ENCODE measurements at places on chromosomes 6 and 20.

- no peak for DNase-seq
These were observed 6.9 kb upstream of the MANBAL start for GRCh38 chr20:37282556-37282955.

DNA sequence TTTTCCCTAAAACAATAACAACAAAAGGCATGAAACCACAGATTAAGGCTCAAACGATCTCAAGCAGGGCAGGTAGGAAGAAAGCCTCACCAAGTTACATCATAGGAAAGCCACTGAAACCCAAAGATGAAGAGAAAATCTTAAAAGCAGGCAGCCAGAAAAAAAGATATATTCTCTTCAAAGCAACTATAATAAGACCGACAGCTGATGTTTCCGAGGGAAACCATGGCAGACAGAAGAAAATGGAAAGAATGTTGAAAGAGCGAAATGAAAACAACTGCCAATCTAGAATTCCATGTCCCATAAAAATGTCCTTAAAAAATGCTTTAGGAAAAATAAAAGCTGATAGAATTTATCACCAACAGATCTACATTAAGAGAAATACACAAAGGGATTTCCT, 161.5 kb upstream of the THBS2 start:
- DNase-seq = no peak

GRCh38 chr6:81166770-81167169, 585.7 kb downstream of the TENT5A start:
- DNase-seq = no peak

DNA sequence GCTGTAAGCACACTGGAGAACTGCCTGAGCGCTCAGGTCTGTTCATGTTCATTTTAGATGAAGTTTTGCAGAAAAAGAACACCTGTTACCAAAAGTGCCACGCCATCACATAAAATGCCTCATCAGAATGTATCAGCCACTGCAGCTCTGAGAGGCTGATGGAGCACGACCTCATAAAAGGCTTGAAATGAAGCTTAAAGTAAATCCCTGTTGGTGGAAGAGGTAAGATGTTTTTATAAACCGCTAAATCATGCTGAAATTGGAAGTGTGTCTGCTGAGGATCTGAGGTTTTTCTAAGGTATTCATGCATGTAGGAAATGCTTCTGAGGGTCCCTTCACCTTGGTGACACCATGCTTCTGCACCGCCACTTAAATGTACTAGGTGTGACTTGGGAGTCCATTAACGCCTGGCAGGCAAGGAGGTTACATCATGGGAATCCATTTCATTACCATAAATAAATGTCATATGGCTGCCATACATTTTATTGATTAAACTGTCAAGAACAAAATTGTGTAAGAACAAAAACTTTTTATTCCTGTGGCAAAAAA, 363.1 kb upstream of the AGPAT4 start:
- DNase-seq = no peak

DNA sequence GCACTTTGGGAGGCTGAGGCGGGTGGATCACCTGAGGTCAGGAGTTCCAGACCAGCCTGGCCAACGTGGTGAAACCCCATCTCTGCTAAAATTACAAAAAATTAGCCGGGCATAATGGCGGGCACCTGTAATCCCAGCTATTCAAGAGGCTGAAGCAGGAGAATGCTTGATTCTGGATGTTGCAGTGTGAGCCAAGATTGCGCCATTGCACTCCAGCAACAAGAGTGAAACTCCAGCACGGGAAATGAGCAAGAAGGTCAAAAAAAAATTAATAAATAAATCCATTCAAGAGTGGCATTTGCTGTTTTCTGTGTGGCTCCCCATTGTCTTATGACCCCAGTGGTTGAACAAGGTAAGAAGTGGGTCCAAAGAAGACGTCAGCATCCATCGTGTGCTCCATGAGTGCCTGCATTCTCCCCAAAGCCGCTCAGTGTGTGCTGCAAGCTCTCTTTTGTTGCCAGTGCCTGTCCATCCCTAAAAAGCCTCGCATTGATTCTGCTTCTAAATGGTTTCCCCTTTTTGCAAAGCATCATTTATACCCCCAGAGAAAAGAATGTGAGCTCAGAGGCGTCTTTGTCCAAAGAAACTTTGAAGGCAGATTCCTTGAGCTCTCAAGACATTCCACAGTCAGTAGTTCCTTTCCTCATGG, 38.8 kb upstream of the MAP3K4 start:
- no peak for DNase-seq

- DNase-seq = no peak
These were observed 32.5 kb upstream of the TMEM244 start for GRCh38 chr6:129893640-129894039.

- no peak for DNase-seq
These were observed 42.8 kb downstream of the CDC5L start for GRCh38 chr6:44430326-44430725.

DNA sequence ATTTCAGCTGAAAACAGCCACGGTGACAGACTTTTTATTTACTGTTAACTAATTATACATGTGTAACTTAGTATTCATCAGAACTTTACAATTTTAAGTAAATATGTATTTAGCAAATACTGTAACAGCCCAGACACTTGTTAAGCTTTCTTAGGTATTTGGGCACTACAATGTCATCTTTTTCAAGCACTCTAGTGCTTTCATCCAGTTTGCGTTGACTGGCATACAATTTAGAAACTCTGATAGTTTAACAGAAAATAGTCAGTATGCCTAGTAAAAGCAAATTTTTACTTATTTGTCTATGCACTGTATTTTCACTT, 10.6 kb downstream of the RBM39 start:
- DNase-seq = no peak

- no peak for DNase-seq
These were observed 157.3 kb downstream of the BACH2 start for GRCh38 chr6:90139272-90139817.

- DNase-seq = no peak
These were observed 1.5 kb downstream of the TREM2 start for GRCh38 chr6:41161380-41161779.

DNA sequence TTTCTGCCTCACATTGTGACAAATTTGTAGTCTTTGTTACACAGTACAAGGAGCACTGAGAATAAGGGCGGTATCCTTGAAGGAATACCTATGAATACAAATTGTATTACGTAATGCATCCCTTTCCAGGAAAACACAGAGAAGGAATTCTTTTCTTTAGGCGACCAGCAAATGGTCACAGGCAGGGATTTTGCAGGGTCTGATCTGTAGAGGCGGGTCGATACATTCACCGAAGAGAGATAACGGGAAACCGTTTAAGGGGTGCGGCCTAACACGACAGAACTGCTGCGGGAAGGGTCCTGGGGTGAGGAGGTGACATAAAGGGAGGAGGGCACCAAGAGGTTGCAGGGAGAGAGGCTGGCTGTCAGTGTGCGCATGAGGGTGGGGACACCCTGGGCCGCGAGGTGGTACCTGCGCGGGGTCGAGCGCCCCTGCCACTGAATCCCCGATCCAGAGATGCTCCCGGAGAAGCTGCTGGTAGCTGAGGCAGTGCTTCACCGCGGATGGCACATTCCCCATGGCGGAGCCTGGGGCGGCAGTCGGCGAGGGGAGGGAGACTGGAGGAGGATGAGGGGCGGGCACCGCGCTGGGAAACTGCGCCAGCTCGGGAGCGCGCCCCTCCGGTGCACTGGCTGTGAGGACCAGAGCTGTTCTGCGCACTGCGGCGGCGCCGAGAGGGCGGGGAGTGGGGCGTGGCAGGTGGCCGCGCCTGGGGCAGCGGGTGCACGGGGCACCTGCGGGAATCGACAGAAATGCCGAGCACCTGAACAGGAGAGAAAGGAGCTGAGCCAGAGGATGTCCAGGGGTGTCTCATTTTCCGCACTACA, at the start of gene HMGCLL1:
Gene HMGCLL1, minus strand, starts transcription at position 656 of the 827 bp plus-strand sequence. Its CDS starts 137 bp downstream, at position 519.
- no peak for DNase-seq

GRCh38 chr6:138107752-138108592, 753 bp upstream of the PERP start:
- DNase-seq = no peak

GRCh38 chr6:137799950-137800568, 67.0 kb upstream of the TNFAIP3 start:
- no peak for DNase-seq

DNA sequence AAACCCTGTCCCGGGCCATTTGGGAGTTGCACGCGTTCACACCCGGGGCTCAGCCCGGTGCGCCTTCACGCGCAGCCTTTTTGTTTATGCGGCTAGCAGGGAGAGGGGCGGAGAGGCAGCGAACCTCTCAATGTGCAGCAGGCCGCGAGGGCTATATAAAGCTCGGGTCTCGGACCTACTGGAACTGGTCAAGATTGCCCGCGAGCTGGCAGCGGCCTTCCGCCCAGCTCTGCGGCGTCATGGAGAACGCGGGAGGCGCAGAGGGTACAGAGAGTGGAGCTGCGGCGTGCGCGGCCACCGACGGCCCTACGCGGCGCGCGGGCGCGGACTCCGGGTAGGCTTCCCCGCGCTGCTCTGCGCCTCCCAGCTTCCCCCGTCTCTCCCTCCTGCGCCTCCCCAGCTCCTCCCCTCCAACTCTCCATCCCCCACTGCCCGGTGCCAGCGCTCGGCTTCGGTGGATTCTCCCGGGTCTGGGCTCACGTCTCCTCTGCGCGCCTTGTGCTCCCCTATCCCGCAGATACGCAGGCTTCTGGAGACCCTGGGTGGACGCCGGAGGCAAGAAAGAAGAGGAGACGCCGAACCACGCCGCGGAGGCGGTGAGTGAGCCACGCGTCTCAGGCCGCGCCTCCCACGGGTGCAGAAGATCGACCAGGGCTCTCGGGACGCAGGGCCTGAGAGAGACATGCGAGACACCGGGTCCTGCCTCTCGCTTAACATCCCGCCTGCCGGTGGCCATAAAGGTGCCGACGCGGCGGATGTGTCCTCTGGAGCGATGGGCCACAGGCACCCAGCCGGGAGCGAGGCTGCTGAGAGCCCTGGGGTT, at the start of gene RIPPLY2:
Gene RIPPLY2, plus strand, starts transcription at position 183 of the 823 bp plus-strand sequence. Its CDS starts 57 bp downstream, at position 240.
- DNase-seq = no peak

GRCh38 chr6:15400572-15401004, 154.7 kb downstream of the JARID2 start:
- DNase-seq = no peak

- DNase-seq = no peak
These were observed 230.3 kb downstream of the SMOC2 start for GRCh38 chr6:168671028-168671862.

- DNase-seq = no peak
These were observed 50.5 kb downstream of the SOBP start for GRCh38 chr6:107540465-107540857.

DNA sequence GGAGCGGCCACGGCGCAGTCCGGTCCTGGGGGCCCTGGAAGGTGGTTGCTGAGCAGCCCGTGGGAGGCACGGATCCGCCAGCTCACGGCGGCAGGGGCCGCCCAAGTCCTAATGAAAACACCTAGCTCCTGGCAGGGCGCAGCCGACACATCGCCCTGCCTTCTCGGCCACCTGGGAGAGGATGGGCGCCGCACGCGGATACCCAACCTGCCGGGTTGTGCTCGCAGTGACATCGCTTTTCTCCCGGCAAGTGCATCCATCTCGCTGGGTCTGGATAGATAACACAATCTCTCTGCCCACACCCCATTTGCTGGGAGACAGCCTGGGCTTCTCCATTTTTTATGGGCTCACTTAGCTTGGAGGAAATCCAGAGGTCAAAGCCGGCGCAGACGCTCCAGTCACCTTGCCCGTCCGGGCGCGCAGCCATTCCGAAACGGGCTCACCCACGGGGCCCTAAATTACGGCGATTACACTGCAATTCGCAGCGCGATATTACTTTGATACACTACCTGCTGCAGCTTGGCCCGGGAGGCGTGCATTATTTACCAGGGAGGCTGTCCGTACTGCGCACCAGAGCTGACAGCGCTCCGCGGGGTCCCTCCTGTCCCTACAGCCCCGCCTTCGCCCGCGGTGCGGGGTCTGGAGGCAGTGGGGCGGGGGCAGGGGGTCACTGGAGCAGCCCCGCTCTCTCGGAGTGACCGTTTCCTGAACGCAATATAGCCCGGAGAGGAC, 36.2 kb upstream of the CCDC167 start:
- DNase-seq = no peak

- no peak for DNase-seq
These were observed 202.7 kb upstream of the MARCKS start for GRCh38 chr6:113654396-113654795.

DNA sequence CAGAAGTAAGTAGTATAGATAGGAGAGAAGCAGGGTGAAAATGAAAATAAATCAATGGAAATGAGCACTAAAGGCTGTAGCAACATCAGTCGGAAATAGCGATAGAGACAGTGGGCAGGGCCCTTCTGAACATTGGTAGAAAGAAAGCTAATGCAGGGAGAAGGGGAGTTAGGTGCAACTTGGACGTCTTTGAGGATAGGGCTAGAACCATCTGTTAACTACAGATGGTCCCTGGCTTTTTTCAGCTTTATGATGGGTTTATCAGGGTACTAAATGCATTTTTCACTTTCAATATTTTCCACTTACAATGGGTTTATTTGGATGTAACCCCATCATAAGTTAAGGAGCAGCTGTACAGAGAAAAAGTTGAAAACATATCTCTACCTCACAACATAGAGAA, 72.8 kb upstream of the CNR1 start:
- DNase-seq = no peak

- DNase-seq = no peak
These were observed 50.5 kb upstream of the TRIM26 start for GRCh38 chr6:30263734-30264133.

- no peak for DNase-seq
These were observed 15.2 kb upstream of the ZNF335 start for GRCh38 chr20:45987108-45987780.

- DNase-seq = no peak
These were observed 227.4 kb downstream of the EYA4 start for GRCh38 chr6:133468591-133468990.

- DNase-seq = no peak
These were observed 4.1 kb downstream of the BMP7 start for GRCh38 chr20:57262301-57262700.
